ENCODE measurements at places on chromosomes 2 and 18.

DNA sequence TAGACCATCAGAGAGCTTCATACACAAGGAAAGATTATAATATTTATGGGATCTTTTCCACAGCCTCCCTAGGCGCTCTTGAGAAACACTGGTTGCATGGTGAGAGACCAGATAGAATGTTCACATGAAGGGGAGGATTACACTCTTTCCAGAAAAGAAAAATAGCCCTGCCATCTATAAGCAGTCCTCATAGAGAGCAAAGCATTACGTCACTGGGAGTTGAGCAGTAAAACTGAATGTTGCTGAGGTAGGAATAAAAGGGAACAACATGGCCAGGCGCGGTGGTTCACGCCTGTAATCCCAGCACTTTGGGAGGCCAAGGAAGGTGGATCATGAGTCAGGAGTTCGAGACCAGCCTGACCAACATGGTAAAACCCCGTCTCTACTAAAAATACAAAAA is 1934.3 kb downstream of the SUCLG1 start:
- no peak for DNase-seq

DNA sequence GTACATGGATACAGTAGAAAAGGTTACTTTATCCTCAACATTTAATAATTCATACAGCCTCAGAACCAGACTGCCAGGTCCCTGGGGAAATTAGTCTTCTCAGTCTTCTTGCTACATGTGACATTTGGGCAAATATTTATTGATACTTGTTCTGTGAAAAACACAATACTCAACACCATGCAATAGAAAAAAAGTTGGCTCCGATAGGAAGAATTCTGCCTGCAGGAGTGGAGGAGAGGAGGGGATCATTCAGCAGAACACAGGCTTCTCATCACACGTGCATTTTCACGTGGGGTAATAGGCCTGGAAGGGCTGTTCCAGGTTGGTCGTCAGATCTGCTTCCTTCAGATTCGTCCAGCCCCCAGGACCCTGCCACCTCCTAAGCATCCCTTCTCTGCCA is 58.4 kb upstream of the ACKR3 start:
- no peak for DNase-seq

- DNase-seq, result no peak
These were observed 11.4 kb upstream of the MAP3K20 start for GRCh38 chr2:173064151-173064805.

GRCh38 chr18:44731530-44732237 is 51.0 kb downstream of the SETBP1 start:
- DNase-seq, result no peak

DNA sequence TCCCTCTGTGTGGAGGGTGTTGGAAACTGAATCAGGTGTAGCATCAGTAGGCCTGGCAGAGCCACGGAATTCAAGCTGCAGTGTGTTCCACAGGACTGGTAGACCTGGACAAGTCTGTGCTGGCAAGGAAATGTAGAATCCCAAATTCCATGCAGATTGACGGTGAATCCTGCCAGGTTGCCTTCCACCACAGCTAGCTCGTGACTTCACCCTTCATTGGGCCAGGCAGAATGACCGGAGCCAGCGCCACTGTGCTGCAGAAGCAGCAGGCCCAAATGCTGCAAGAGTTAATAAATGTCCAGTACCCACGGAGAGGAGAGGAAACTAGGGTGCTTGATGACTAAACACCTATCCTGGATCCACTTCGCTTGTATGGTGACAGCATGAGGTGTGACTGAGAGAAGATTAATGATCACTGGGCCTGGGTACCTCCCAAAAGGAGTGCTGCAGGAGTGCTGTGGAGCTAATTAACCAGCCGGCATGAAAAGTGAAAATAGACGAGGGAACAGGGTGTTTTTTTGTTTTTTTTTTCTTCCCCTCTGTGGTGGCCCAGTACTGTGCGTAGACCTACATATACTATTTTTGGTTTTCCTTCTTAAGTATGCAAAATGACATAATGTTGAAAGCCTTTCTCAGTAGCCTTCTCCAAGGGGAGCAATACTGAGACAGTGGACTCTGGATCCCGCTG is 122.2 kb downstream of the TANC1 start:
- DNase-seq, result no peak

DNA sequence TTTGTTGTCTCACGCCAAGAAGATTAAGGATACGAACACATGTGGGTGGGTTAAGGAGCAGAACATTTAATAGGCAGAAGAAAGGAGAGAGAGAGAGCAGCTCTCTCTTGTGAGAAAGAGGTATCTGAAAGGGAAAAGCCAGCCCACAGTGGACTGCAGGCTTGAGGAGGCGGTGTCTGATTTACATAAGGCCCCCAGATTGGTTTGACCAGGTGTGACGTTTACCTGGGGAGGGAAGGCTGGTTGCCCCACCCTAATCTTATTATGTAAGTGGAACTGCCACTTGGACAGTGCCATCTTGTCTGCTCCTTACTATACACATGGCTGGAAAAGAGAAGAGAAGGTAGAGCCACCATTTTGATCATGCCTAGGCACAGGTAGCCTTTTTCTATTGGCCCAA is 189.2 kb downstream of the NCK2 start:
- no peak for DNase-seq

DNA sequence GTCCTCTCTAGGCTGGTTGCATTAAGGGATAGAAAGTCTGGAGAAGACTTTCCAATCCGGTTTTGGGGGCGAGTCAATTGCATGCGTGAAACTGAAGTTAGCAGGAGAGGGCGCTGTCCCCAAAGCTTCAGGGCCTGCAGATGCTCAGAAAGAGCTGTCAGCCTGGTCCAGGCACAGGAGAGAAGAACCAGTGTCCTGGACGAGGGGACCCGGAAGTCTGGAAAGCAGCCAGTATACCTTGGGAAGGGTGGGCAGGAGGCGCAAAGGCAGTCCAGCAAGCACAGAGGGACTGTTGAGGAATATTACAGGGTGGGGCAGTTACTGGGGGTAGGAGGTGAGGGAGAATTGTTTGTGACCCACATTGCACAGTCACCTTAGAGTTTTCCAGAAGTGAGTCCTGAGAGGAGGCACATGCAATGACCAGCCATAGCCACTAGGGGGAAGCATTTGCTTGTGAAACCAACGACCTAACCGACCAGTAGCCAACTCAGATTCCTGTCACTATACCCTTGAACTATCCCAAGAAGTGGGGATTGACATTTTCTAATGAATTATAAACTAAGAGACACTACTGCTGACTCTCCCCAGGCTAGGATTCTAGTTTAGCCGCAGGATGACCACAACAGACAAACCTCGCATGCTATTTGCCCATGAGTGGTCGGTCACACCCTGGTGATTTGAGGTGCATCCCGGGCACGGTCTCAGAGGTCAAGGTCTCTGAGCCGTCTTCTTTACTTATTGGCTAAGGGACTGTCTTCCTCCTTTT is 172.8 kb downstream of the RDH14 start:
- peak; percentile 79 for DNase-seq

- peak; percentile 45 for DNase-seq
These were observed 547 bp downstream of the SLC35F5 start for GRCh38 chr2:113755835-113756354.

- peak; percentile 6 for DNase-seq
These were observed 306.1 kb downstream of the CPS1 start for GRCh38 chr2:210862283-210863065.

DNA sequence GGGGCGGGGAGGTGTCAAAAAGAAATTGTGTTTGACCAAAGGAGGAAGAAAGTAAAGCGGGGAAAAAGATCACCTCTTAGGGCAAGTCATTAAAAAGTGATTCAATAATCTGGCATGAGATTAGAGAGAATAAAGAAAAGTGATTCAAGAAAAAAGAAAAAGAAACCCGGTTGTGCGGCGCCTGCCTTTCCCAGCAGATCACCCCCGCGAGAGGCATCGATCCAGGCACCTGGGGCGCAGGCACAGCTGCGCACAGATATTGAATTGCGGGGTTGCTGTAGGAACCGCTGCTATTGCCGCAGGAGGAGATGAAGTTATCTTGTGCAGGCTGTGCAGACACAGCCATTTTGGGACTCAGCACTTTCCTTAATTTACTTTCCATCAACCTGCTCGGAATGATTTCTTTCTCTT is 71.2 kb downstream of the PLB1 start:
- peak; percentile 77 for DNase-seq

DNA sequence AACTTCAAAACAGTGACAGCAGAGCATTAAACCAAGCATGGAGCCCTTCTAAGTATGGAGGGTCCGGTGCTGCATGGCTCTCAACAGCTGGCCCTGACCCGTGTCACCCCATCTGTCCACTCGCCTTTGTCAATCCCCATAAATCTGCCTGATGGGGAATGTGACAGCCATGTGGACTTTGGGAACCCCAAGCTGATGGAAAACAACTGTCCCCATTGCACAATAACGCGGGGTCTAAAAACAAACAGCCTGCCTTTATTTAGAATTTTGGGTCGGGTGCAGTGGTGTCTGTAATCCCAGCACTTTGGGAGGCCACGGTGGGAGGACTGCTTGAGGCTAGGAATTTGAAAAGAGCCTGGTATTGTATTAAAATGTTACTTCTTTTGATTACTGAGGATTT is 17.1 kb upstream of the THADA start:
- DNase-seq, result no peak

DNA sequence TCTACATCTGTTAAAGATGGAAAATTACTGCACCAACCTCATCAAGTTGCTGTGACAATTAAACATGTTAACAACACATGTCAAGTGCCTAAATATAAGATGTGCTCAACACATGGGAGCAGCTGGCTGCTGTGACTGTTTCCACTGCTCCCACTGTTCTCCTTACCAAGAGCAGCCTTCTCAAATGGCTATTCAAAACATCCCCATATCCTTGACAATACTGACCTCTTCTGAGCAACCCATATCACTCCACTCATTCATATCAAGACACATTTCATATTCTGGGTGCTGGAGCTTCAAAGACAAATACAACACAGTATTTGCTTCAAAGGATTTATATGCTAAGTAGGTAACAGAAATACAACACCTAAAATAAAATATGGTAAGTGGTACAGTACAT is 60.3 kb downstream of the PIAS2 start:
- DNase-seq, result no peak

- no peak for DNase-seq
These were observed 1365.5 kb upstream of the CELF4 start for GRCh38 chr18:38930881-38931753.

- DNase-seq, result peak; percentile 3
These were observed 437.4 kb downstream of the PIK3C3 start for GRCh38 chr18:42392416-42392815.

DNA sequence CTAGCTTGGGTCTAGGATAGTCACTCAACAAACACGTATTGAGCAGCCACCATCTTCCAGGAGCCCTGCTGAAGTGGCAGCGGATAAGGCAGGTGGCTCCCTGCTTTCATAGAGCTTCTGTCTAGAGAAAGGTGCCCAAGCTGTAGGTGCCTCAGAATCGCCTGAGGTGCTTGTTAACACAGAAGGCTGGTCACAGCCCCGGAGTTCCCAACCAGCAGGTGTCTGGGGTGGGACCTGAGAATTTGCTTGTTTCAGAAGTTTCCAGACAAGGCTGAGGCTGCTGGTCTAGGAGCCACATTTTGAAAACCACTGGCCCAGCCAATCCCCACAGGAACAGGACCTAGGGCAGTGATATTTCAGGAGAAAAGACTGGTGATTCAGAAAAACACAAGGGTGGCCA is 45.3 kb upstream of the SMAD7 start:
- DNase-seq, result no peak

- no peak for DNase-seq
These were observed 135.5 kb upstream of the MYT1L start for GRCh38 chr2:2466534-2466933.

DNA sequence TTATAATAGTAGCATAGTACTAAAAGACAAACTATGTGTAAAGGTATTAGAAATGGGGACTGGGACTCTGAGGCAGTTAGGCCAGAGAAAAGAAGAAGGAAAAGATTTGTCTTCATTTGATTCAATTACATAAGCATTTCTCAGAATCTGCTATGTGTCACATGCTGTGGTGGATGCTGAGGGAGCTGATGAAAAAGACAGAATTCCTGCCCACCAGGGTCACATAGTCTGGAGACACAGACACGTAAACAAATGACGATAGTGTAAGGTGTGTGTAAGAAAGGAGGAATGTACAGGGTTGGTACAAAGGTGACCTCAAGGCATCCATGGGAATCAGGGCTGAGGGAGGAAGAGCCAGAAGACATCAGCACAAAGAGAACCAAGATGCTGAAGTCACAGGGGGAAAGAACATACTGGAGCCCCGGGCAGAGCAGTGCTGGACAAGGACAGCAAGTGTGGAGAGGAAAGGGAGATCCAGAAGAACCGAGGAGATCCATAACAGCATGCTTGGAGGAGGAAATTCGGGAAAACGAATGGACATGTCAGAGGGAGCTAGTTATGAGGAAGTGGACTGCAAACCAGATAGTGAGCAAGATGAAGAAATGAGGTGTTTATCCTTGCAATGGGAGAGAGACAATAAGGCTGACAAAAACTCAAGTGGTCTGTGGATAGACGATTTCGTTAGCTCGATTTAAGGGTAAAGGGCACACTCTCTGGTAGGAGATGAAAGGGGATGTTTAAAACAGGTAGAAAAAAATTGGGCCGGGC is 1.2 kb upstream of the MAPRE3 start:
- DNase-seq, result no peak

DNA sequence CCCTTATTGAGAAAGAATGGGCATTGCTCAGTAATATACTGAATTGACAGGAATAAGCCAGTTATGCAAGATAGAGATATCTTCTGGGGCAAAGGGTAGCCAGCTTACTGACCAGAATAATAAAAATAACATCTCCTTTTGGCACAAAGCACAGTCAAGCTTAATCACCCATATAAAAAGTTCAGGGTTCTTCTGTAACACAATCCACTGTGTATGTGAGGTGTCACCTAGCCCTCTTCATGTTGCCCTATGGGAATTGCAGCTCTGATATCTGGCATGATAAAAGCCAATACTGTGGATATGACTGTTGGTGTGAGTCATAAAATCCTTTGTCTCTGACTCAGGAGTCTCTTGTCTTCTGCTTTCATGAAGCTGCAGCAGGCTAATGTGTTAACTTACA is 90.8 kb downstream of the DSEL start:
- DNase-seq, result no peak

GRCh38 chr18:154151-154550 is 4.2 kb upstream of the USP14 start:
- DNase-seq, result no peak
